Posterior vena cava (tissue), 2 donors: ENCODE measurements at places on chromosomes 12 and 14. TPM values are rescaled to one million over a fixed set of nuclear protein-coding genes. Genes with fewer than 3 reads are reported as not detected.

- no peak for DNase-seq
These were observed 198.3 kb upstream of the AMIGO2 start for GRCh38 chr12:47277972-47278448.

GRCh38 chr14:72679536-72680151 lies 214.3 kb downstream of the DPF3 start:
- DNase-seq = no peak

DNA sequence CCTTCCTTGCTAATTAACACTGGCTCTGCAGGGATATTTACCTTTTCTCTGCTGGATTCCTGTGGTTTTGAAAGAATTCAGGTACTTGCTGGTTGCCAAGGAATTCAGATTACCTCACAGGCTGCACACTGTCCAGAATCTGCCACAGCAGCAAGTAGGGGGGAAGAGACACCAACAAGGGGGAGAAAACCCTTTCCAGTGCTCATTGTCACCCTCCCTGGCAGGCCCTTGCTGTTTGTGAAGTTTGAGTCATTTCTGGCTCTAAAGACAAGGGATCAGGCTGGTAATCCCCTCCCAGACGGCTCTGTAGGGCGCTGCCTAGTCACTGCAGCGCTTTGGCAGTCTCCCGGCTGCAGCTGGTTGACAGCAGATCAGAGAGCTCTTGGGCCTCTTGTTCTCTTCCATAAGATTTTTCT lies 50.8 kb downstream of the TTLL5 start:
- peak; percentile 81 for DNase-seq

RASSF9 gene
- 5.7 TPM for total RNA-seq

- no peak for DNase-seq
These were observed 68.6 kb downstream of the HMGA2 start for GRCh38 chr12:65892841-65893251.

DNA sequence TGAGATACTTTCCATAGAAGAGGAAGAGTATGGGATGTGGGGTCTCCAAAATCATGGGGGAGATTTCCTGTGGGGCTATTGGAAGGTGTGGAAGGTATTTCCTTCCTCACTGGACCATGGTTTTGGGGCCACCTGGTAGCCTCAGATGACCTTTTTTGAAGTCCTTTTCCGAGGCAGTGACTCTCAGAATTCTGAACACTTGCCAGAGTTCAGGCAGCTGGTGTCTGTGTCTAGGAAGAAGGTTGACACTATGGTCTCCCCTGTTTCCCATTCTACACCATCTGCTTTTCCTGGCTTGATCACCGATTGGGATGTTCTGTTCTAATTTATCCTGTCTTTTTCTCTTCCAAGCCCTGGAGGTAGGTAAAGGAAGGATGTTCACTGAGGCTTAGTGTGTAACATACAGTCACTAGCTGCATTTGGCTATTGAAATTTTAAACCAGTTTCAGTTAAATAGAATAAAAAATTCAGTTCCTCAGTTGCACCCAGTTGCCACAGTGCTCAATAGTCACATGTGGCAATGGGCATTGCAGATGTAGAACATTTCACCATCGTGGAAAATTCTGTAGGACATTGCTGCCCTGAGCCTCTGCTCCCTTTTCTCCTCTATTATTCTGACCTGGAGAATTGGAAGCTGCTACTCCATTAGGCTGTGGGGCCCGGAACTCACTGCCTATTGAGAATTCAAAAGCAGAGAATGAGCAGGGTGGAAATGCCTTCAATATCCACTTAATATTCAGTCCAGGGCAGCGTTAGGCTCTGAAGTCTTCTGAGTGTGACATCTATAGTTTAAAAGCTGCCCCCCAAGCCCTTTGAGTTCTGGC lies 11.0 kb upstream of the PLEKHG3 start:
- no peak for DNase-seq

DNA sequence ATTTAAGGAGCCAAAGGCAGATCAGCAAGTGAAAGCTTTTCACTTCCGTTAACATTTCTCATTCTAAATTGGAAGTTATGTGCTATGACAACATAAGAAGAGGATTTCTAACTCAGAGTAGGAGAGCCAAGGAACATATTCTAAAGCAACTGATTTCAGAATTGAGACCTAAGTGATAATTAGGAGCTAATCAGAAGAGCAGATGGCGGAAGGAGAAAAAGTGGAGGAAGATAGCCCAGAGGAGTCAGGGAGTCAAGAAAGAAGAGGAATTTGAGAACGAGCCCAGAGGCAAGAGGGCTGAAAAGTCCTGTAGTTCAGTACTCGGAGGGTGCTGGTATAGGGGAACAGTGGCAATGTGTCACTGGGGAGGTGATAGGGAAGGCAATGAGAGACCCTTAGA lies 162.4 kb downstream of the CNTN1 start:
- DNase-seq = no peak

GRCh38 chr12:69986114-69986513 lies 161.1 kb downstream of the MYRFL start:
- no peak for DNase-seq

RNASE7 gene
- not detected for total RNA-seq

GRCh38 chr14:34030864-34031263 lies 80.0 kb upstream of the EGLN3 start:
- DNase-seq = no peak
